NCI-H69 (cell line): ENCODE measurements at places on chromosomes 12 and 14.

GRCh38 chr12:64814432-64814831, 10.0 kb upstream of the TBC1D30 start:
- peak; percentile 83 for DNase-seq

- DNase-seq: peak; percentile 60
Measured at GRCh38 chr12:123106640-123107359, 44.1 kb downstream of the PITPNM2 start.

DNA sequence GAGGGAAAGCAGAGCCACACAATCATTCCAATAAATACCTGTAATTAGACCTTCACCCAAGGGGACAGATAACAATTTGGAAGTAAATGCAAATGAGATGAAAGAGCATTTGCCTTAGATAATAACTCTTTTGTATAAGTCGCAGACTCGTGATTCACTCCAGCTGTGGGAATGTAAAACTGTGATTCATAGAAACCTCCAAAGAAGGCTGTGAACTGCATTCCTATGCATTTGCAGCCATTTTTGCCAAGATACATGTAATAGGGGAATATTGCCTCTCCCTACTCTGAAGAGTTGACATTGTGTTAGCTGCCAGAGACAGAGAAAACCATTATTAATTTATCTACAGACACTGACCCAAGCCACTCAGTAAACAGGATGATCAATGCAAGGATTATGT, 181.9 kb upstream of the ARHGAP5 start:
- DNase-seq: no peak

- DNase-seq: no peak
Measured at GRCh38 chr14:29806124-29806517, 121.5 kb downstream of the PRKD1 start.

DNA sequence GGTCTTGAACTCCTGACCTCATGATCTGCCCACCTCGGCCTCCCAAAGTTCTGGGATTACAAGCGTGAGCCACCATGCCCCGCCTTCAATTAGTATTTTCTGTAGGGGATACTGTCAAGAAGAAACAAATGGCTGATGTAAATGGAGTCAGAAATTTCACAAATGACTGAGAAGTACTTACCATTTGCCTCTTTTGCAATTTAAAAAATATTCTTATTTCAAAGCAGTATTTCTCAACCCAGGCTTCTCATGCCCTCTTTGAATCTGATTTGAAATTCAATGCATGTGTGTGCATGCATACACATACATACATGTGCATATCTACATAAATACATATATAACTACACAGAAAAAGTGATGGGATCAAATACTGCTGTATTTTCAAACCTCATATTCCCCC, 4.4 kb downstream of the PSMA6 start:
- DNase-seq: no peak

GRCh38 chr12:38771871-38772270, 133.5 kb downstream of the CPNE8 start:
- DNase-seq: no peak

DNA sequence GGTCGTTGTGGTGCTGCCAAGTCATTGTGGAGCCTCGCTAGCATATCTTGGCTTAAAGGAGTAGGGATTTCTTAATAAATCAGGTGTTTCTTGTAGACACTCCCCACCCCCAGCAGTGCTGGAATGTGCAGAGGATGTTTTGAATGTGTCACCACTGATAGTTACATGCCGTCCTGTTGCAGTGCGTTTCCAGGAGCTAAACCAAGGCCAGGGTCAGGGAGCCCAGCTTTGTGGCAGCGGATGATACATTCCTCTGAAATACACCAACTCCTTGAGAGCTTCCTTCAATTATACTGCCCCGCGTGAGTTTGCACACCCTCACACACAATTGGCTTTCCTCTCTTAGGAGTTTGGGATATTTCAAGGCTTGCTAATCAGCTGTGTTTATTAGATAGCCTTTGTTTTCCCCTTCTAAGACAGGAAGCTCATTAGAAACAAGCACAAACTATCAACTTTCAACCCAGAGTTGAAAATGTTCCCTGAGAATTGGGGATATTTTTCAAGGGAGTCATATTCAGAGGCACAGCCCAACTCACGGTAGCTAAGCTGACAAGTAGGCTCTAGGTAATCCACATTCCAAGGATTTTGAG, 154.9 kb downstream of the C12orf75 start:
- no peak for DNase-seq

DNA sequence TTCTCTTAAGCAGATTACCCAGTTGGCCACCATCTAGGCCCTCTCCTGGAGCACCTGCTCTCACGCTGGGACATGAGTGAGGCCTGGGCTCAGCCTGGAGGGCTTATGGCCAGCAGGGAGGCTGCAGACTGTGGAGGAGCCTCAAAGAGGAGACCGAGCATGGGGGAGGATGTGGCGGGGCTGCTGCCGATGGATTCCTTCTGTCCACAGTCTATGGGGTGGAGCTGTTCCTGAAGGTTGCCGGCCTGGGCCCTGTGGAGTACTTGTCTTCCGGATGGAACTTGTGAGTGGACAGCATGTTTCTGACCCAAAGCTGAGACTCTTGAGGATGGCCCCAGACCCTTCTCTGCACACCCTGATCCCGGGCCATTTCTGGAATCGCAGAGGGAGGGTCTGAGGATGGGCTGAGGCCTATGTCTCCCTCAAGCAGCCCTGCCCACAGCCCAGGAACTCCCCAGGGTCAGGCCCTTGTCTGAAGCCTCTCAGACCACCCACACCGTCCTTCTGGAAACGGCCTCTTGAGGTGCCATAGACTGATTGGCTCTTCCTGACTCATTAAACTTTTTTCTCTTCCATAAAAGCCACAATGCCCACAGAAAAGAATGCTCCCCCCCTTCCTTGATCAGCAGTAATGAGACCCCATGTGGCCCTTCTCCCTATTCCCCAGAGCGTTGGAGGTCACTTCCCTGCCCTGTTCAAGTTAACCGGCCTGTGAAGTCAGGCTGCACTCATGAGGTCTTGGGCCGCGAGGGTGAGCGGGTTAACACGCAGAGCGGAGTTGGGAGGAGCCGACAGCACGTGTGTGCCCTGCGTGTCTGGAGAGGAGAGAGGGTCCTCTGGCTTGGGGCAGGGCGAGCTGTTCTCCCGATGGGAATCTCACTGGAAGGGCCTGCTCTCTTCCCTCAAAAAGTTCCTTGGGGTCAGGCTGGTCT, 49.0 kb downstream of the SLC8B1 start:
- DNase-seq: no peak

DNA sequence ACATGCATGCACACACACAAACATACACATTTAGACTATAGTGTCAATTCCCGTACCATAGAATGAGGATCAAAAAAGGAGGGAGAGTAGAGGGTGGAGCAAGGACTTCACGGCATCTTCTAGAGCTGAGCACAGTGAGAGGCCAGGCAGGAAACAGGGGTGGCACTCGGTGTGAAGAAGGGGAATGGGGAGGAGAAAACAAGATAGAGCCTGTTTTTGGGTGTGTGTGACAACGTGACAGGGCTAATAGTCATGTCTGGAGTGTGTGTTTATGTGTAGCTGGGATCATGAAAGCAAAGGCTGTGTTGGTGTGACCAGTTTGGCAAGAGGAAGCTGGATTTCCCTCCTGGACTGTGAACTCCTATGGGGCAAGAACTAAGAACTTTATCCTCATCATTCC, 9.9 kb upstream of the ACVR1B start:
- DNase-seq: peak; percentile 88

DNA sequence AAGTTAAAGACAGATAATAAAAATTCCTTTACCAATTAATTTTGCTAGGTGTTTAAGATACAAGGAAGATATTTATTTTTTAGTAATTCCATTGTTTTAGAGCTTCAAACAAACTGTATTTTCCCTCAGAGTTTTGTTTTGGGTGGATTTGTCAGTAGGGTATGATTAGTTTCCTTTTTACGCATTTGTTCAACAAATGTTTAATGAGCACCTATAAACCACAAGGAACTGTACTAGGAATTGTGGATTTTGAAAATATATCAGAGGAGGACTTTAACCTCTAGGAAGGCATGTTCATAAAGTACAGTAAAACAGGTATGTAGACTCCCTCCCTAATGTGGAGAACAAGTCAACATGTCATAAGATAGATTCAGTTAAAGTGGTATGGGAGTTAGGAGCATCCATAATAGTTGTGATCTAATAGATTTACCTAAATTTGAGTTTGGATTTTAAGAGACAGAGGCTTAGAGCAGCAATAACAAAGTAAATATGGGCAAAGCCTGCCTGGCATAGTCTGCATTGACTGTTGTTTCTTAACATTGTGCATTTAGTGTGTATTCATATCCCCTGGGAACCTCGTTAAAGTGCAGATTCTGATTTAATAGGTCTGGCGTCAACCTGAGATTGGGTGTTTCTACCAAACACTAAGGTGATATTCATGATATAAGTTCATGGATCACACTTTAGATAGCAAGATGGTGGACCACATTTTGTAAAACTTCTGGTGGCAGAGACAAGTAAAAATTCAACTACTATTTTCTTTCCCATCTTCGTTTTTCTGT, 232.0 kb downstream of the ERC1 start:
- peak; percentile 55 for DNase-seq

DNA sequence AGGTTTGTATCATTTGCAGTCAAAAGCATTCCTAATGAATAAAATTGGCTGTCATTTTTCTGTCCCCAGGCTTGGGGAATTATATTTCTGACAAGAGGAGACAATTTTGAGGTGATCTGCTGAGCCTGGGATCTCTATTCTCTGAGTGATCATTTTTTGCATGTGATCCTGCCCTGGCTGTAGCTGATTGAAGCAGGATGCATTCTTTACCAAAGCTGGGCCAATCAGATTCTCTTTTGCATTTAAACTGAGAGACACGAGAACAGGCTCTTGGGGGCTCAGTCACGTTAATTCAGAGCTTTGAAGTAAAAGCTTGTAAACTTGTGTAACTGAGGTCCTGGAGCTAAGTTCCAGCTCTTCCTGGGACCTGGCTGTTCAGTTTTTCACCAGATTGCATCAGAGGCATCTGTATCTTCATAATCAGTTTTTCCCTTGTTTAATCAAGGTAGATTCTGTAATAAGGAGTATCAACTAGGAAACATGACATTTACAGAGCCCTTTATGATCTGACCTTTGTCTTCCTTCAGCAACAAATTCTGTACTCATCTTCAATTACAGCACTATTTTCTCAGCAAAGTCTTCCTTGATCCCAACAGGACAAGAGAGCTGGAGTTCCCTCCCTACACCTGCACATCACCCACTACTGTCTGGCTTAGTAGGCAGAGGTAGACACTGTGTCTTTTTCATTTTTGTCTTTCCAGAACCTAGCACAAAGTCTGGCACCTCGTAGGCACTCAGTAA, 35.0 kb upstream of the MANSC4 start:
- no peak for DNase-seq

- DNase-seq: peak; percentile 61
Measured at GRCh38 chr14:99425272-99425681, 55.4 kb downstream of the SETD3 start.
